ENCODE measurements at places on chromosomes 16 and 17.

GRCh38 chr16:88773812-88774291 lies 11.2 kb downstream of the PIEZO1 start:
- DNase-seq: peak; percentile 23

- peak; percentile 33 for DNase-seq
These were observed 19.7 kb downstream of the LRRC36 start for GRCh38 chr16:67346341-67346740.

- DNase-seq: no peak
These were observed 21.8 kb upstream of the NAGLU start for GRCh38 chr17:42514279-42514678.

DNA sequence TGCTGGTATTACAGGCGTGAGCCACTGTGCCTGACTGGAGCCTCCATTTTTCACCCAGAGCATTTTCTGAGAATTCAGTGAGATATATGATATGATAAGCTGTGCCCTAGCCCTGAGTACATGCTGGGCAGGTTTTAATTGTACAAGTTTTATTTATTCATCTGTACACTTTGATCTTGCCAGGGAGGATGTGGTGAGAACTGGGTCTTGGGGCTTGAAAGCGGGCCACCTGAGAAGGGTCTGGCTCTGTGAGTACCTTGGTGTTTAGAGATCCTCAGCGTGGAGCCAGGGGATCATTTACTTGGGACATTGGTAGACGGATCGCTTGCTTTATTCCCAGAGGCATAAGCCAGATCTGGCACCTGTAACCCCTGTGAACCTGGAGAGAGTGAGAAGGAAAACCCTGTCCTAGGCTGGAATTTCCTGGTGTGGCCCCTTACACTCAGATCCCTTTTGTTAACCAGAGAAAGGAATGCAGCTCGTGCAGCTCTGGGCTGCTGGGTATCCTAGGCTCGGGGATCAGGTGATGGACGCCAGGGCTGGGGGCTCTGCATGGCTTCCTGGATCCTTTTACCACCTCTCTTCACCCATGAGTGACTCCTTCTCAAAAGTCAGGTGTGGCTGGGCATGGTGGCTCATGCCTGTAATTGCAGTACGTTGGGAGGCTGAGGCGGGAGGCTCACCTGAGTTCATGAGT lies 91.9 kb downstream of the ABCC1 start:
- DNase-seq: no peak

GRCh38 chr17:57946798-57947358 lies 8.3 kb downstream of the CUEDC1 start:
- peak; percentile 70 for DNase-seq

DNA sequence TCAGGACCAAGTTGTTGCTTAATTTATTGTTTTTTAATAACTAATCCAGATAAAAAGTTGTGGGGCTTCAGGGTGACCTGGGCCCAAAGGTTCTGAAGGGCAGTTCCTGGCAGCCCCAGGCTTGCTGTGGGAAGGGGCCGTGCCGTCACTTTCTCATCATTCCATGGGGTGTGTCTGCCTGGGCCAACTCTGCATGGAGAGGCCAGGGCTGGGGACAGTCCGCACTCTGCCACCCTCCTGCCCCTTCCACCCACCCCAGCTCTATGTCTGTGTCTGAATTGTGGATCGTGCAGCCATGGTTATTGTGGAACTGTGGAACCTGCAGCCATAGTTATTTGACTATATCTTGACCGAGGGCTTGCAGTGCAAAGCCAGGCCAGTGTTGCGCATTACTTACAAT lies 4.0 kb downstream of the LIMD2 start:
- no peak for DNase-seq

GRCh38 chr16:72961115-72961832 lies 86.7 kb downstream of the ZFHX3 start:
- no peak for DNase-seq

GRCh38 chr16:86044241-86044671 lies 145.3 kb downstream of the IRF8 start:
- no peak for DNase-seq

GRCh38 chr16:30381291-30382041 lies 895 bp downstream of the SEPTIN1 start:
- no peak for DNase-seq

- no peak for DNase-seq
These were observed 14.6 kb downstream of the COL1A1 start for GRCh38 chr17:50186661-50187393.

DNA sequence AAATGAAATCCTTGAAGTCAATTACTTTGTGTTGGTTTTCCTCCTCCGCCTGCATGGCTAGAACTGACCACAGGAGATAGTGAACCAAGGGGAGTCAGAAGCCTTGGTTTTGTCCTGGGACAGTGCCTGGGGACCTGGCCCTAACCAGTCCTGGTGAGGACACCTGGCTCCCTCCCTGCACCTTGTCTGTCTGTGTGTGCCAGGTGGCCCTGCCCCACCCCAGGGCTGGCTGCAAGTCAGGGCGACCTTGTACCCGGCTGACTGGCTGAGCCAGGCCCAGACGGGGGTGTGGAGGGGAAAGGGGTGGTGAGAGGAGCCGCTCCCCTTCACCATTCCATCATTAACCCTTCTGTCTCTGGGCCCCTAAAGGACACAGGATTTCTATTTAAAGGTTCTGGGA lies 3.4 kb downstream of the RAPGEFL1 start:
- DNase-seq: peak; percentile 18

DNA sequence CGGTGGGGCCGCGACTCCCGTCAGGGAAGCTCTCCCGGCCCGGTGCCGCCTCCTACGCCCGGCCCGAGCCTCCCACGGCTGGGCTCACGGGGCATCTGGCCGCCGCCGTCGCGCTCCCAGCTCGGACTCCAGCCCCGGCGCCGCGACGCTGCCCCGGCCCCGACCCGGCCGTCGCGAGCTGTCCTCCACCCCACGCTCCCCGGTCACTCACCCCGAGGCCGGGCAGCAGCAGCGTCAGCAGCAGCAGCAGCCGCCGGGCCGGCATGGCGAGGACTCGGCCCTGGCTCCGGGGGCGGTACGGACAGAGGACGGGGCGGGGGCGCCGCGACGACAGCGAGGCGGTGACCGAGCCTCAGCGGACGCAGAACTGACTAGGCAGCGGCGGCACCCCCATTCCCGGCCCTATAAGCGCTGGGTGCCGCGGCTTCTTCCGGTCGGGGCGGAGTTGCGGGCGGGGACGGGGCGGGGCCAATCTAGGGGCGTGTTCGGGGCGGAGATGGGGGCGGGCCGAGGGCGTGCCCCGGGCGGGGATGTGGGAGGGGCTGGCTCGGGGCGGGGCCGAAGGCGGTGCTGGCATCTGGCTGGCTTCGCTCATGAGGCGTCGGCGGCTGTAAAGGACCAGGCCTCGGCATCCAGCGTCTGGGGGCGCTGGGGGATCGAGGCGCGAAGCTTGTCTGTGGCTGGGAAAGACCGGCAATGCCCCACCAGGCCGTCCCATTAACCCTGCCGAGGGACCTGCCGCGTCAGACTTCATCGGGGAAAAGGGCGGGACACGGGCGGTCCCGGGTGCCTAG lies at the start of gene ERN1:
Gene ERN1, minus strand, starts transcription at position 380 of the 794 bp plus-strand sequence. Its CDS starts 115 bp downstream, at position 265.
- DNase-seq: peak; percentile 75

- DNase-seq: peak; percentile 15
These were observed 164.6 kb downstream of the CPPED1 start for GRCh38 chr16:12639044-12639443.

- DNase-seq: no peak
These were observed 118.0 kb upstream of the RPL38 start for GRCh38 chr17:74085434-74085833.

DNA sequence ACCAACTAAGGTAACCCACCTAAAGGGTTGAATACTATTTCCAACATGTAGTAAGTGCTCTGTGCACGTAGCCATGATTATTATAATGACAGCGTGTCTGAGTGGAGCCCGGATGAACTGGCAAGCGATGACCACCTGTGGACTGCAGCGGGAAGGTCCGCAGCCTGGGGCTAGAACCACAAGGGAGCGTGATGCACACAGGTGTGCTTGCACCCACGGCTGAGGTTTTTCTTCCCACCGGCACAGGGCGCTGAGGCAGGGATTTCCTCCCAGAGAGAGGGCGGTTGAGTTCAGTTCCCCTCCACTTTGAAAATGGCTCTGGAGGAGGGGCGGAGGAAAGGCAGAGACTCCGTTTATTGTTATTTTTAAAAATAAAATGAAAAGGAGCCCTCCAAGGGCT lies 221.7 kb upstream of the HSBP1 start:
- DNase-seq: no peak

- DNase-seq: no peak
These were observed 69.2 kb upstream of the DHX40 start for GRCh38 chr17:59496178-59496577.

- no peak for DNase-seq
These were observed 32.2 kb upstream of the CRYBA1 start for GRCh38 chr17:29214215-29215146.

DNA sequence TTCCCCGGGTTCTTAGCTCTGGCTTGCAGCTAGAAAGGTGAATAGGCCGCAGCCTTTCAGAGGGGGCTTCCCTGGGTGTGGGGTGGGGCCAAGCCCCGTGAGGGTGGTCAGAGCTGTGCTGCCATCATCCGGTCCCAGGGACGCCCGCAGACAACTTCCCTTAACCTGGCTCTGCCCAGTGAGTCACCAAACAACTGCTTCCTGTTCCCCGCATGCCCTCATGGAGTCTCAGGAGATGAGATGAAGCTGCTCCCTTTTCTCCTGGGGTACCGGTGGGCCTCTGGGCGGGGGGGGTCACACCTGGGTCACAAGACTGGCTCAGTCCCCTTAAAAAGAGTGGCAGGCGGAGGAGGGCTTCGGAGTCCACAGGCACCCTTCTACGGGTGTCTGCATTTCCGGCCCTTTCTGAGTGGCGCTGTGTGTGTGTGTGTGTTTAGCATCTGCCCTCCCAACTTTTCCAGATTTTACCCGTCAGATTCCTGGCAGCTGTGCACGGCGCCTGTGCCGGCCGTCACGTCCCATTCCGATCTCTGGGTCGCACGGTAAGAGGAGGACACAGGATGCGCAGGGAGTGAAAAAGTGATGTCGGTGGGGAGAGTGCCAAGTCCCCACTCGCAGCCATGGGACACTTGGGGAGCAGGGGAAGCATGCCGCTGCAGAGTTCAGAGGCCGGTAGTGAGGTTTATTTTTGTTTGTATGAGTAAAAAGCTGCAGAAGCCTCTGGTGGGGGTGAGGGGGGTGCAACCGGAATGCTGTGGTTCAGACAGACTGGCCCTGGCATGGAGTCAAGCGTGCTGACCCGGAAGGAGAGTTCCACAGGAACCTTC lies 16.8 kb downstream of the HIC1 start:
- DNase-seq: no peak

DNA sequence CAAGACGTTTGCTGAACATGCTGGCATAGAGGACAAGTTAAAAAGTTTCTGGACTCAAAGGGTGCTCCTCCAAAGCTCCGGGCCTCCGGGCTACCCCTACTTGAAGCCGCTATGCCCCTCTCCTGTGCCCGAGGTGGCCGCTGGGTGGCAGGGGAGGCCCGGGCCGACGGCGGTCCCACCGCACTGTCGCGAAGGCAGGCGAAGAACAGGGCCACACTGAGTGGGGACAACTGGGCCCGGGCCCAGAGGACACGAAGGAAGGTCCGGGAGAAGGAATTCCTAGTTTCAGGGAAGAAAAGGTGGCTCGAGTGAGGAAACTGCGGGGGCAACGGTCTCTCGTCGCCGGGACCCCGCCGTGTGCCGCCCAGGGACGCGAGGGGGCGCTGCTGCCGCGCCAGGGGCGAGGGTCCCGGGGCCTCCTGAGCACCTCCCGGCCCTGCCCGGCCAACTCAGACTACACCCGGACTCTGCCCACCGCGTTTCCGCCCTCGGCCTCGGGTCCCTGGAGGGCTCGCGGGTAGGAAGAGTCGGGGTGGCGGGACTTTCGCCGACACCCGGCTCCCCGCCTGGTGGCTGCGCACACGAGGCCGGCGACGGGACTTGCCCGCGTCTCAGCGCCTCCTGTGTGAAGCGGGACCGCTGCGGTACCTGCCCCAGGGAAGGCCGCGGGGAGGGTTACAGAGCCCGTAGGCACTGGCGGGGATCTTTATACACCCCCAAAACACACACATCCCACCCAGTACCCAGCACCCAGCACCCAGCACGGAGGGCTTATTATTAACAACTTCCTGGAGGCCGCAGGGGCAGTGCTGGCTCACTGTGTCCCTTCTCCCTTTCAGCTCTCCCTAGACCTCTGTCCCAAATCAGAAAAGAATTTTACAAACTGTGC lies 772 bp upstream of the CHCT1 start:
- DNase-seq: peak; percentile 18

DNA sequence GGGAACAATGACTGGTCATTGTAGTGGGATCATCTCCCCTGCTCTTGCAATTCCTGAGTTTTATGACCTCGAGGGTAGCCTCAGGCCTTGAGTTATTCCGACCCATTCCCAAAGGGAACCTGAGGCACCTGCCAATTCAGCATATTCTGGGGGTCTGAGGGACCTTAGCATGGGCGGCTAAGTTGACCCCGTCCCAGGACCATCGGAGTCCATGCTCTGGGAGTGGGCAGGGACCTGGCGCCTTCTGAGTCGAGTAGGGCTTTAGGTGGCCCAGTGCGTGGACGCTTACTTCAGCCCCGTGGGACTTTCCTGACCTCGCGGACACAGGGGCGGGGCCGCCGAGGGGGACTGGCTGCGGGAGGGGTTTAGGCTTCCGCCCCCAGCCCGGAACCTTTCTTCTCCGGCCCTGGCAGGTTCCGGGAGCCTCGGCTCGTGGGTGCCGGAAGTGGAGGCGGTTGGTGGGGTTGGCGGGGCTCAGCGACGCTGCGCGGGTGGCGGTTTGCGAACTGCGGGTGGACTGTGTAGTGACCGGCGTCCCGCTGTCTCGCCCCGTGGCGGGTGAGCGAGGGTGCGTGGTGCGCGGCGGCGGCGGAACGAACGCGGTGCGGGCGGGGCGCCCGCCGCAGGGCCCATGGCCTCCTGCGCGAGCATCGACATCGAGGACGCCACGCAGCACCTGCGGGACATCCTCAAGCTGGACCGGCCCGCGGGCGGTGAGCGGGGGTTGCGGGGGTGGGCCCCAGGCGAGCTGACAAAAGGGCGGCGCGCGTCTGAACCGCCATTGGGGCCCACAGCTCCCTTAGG lies at the start of gene EDC4:
Gene EDC4, plus strand, starts transcription at position 422 of the 804 bp plus-strand sequence. Its CDS starts 210 bp downstream, at position 632.
- no peak for DNase-seq

GRCh38 chr17:82310877-82311276 lies 6.5 kb downstream of the CD7 start:
- no peak for DNase-seq

GRCh38 chr17:14701886-14702285 lies 401.0 kb downstream of the HS3ST3B1 start:
- no peak for DNase-seq

- DNase-seq: peak; percentile 3
These were observed 72.5 kb downstream of the RBFOX1 start for GRCh38 chr16:7405166-7405565.

GRCh38 chr17:39943702-39944392 lies 16.3 kb downstream of the LRRC3C start:
- DNase-seq: no peak

- no peak for DNase-seq
These were observed 45.2 kb downstream of the DCUN1D3 start for GRCh38 chr16:20854963-20855362.

GRCh38 chr17:8186787-8187516 lies 3.0 kb downstream of the BORCS6 start:
- DNase-seq: peak; percentile 92

- DNase-seq: peak; percentile 87
These were observed 268.3 kb downstream of the ABCC12 start for GRCh38 chr16:47887496-47887895.

DNA sequence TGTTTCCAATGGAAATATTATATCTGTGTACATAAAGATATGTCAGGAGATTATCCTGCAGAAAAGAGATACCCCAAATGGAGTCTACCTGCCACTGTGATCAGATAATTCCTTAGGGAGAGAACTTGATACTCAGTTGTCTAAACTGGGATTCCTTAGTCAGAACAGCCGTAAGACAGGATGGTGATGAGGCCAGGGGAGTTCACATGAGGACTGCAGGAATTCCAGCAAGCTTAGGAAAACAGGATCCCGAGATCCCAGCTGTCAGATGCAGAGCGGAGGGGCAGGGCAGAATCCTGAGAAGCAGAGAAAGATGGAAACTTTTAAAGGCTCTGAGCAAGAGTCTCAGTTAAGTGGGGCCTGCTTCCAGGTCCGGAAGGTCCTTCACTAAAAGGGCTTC lies 4.7 kb downstream of the KRABD2 start:
- DNase-seq: no peak

Data from bronchial epithelial cell (primary cell).